Activated T-cell treated with anti-CD3 and anti-CD28 coated beads for 48 hours (primary cell): ENCODE measurements at places on chromosomes 11 and 22.

DNA sequence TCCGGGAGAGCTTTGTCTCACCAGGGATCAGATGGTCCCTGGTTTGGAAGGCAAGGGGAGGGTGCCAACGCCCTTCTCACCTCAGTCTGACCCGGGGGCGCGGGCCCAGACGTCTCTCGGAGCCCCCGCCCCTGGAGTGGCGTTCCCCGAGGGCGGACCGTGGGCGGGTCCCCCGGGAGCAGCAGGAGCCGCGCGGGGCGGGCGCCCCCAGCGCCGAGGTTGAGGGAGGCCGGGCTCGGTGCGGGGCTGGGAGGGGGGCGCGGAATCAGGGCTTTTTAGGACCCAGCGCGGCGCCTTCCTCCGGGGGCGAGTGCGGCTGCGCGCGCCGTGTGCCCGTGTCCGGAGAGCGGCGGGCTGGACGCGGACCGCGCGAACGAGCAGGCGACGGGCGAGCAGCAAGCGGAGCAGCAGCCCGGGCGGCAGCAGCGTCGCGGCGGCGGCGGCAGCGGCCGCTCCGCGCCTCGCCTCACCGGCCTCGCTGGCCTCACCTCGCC is at the start of gene KCNC1:
Gene KCNC1 (plus strand): TSS at position 364 of the 494 bp plus-strand sequence. CDS start 1,222 bp downstream, outside the sequence.
- DNase-seq, result no peak

- DNase-seq, result no peak
Observed at GRCh38 chr22:23970201-23970641, 3.5 kb downstream of the DDTL start.

GRCh38 chr22:38419858-38420160 is 35.2 kb downstream of the KCNJ4 start:
- no peak for DNase-seq

DNA sequence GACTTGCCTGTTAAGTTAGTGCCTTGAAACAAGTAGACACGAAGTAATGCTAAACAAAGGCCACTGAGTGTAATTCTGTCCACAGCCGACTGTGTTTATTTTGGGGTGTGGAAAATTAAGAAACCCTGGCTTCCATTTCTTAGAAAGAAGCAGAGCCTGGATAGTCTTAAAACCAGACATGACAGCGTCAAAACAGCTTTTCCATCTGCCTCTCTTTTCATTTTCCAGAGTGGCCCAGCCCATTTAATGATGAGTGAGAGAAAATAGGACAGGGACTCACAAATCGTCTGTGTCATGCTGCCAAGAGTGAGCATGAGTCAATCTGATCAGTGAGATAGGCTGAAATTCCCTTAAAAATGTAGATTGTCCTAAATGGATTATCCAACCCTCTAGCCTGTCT is 485.9 kb downstream of the JRKL start:
- no peak for DNase-seq

DNA sequence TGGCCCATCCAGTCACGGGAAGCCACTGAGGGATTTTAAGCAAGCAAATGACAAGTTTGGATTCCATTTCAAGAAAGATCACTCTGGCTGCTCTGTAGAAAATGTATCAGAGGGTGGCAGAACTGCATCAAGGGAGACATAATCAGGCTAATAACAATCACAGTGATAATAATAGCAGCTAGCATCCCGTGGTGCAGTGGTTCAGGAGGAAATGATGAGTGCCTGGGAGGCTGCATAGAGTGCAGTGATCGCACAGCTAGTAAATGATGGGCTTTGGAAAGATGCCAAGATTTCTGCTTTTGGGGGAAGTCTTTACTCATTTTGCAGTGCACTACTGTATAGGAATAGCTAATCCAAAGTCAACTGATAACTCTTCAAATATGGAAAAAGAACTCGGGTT is 35.8 kb downstream of the TNRC6B start:
- no peak for DNase-seq

- no peak for DNase-seq
Observed at GRCh38 chr11:124115782-124116616, 749 bp downstream of the VWA5A start.

DNA sequence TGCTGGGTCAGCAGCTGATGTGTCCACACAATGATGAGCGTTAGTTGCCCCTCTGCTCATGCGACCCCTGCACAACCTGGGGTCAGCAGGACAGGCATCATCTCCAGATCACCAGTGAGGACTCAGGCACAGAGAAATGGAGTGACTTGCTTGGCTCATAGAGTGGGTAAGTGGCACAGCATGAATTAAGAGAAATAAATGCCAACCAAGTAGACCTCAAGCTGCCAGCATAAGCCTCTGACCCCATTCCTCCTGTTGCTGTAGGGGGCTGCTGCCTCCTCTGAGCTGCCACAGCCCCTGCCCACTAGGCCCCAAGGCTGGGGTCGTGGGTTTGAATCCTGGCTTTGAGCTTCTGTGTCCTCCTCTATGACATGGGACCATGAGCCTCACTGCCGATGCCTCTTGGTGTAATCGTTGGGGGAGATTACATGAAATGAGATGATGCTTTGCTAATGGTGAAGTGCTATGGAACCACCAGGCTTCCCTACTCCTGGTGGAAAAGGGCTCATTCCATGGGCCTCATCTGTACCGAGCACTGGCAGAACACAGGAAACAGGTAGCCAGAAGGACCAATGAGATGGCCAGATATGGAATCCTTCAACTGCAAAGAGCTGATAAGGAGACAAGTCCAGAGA is 33.6 kb downstream of the LRRC32 start:
- DNase-seq, result no peak
